Heart left ventricle (tissue), 16 donors: ENCODE measurements at places on chromosomes 13 and 19. TPM values are rescaled to one million over a fixed set of nuclear protein-coding genes. Genes with fewer than 3 reads are reported as not detected.

- no peak for DNase-seq
These were observed 30.8 kb downstream of the TMED1 start for GRCh38 chr19:10805065-10805757.

GRCh38 chr19:19758164-19758563, 25.3 kb upstream of the ZNF14 start:
- no peak for DNase-seq

Gene LRP3
- total RNA-seq: 18.0 TPM

DNA sequence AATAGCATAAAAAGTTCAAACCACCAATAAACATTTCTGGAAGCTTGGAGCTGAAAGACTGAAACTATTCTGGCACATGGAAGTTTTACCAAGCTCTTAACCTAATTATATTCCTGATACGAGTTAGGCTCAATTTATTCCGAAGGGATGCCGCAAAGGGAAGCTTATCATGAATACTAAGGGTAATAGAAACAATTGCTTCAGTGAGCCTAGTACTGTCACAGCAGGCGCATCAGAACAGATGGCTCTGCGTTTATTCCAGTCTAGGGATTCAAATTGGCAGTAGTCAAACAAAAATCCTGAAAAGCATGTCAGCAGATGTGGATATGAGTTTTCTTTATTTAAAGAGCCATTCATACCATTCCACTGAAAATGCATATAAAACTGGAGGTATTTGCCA, 779.5 kb downstream of the GPC5 start:
- DNase-seq: no peak

DNA sequence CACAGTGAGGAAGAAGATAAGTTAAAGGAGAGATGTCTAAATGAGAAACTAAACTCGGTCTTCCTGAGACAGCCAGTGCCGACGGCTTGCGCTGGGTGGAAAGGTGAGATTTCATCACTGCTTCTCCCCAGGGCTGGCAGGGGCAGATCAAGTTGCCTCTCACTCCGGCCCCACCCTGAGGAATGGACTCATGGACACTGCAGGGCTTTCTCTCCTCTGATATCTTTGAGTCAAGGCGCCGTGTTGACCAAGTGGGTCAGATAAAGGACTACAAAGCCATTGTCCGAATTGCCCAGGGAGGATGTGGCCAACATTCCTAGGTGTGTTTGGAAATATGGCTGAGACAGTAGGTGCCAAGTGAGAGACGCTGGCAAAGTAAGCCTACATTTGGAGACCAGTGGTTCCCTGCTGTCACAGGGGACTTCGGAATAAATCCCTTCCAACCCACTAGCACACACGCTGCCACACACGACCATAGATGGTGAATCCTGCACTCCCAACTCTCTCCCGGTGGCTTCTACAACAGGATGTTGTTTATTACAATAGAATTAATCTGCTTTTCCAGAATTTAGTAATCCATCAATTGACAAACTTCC, 156.5 kb upstream of the TSC22D1 start:
- no peak for DNase-seq

Gene DOCK9
- 61.2 TPM for total RNA-seq

GRCh38 chr13:37446503-37446902, 152.1 kb downstream of the POSTN start:
- no peak for DNase-seq

Gene SRRM5
- total RNA-seq: 0.18 TPM

DNA sequence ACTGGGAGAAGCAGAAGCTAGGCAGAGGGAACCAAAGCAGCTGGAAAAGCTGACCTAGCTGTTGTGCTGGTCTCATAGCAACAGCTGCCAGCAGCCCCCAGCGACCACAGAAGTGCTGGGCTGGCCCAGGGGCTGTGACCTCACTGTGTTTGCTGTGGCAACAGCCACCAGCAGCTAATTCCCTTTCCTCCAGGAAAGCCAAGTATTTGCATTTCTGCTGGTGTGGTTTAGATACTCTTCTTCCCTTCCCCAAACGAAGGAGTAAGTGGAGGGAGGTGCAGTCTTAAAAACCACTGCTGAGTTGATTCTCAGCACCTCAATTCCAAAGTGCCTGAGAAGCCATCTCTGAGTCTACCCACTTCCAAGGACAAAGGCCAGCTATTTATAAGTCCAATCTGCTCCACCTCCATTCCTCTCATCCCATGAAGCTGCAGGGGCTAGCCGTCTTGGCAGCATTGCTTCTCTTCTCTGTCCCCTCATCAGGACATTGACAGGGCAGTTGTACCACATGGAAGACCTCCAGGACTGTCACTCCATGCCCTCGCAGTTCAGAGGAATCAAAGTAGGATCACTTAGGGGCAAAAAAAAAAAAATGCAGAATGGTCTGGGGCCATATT, 11.5 kb upstream of the CCDC97 start:
- peak; percentile 86 for DNase-seq

Gene CABP5
- not detected for total RNA-seq
